ENCODE measurements at places on chromosomes 3 and 15.

DNA sequence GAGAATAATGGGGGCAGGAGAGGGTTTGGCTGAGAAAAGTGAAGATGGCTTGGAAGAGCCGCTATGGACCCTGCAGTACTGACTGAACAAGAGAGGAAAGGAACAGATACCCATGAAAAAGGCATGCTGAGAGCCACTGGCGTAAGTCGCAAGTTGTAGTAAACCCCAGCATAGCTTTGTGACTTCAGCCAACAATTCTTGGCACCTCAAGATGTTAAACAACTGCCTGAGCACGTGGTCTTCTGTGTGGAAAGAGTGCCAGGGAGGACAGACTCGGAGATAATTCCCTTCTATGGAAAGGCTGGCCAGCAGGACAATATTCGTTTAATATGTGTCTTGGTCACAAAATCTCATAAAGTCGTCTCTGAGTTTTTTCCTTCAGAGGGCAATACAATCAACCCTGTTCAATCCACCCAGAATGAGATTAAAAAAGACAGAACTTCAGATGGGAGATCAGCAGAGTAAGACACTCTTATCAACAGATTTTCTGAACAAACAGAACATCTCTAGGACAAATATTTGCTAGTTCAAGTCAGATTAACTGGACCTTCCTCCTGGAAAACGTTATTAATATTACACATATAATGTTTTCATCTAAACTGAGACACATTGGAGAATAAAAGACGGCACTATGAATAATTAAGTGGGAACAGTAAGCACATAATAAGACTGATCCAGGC, 49.2 kb downstream of the NEK10 start:
- no peak for DNase-seq

GRCh38 chr15:41825572-41826535, 2.0 kb upstream of the JMJD7 start:
- no peak for DNase-seq

DNA sequence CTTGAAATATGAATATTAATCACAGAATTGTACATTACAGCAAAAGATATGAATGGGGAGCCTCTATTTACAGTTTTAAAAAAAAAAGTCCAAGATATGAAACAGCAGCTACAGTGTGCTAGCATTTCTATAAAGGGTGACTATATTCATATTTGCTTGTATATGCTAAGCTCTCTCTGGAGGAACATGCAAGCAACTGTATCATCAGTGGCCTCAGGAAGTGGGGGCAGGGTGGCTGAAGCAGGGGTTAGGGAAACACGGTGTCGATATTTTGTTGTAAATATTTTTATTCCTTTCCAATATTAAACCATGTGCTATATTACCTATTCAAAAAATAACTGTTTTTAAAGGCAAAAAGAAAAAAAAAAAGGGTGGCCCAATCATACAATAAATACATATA, 2.3 kb downstream of the UACA start:
- DNase-seq, result no peak

GRCh38 chr3:134485075-134485717, 589 bp downstream of the ANAPC13 start:
- DNase-seq, result no peak

- no peak for DNase-seq
These were observed 327.2 kb upstream of the CDIN1 start for GRCh38 chr15:36252146-36252711.

DNA sequence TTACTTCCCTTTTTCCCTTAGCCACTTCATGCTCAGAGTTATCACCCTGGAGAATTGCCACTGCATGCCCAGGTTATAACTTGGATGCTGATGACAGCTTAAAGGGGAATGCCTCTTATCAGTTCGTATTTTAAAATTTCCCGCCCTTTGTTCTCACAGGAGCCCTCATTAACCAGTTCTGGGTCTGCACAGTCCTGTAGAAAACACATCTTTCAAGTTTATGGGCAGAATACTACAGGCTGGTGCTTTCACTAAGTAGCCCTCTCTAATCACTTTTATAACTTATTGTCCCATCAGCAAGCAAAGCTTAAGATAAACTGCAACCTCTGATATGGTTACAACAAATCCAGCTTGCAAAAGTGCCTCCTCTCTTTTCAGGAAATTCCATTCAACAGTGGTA, 587.3 kb upstream of the UBE2E2 start:
- DNase-seq, result no peak

DNA sequence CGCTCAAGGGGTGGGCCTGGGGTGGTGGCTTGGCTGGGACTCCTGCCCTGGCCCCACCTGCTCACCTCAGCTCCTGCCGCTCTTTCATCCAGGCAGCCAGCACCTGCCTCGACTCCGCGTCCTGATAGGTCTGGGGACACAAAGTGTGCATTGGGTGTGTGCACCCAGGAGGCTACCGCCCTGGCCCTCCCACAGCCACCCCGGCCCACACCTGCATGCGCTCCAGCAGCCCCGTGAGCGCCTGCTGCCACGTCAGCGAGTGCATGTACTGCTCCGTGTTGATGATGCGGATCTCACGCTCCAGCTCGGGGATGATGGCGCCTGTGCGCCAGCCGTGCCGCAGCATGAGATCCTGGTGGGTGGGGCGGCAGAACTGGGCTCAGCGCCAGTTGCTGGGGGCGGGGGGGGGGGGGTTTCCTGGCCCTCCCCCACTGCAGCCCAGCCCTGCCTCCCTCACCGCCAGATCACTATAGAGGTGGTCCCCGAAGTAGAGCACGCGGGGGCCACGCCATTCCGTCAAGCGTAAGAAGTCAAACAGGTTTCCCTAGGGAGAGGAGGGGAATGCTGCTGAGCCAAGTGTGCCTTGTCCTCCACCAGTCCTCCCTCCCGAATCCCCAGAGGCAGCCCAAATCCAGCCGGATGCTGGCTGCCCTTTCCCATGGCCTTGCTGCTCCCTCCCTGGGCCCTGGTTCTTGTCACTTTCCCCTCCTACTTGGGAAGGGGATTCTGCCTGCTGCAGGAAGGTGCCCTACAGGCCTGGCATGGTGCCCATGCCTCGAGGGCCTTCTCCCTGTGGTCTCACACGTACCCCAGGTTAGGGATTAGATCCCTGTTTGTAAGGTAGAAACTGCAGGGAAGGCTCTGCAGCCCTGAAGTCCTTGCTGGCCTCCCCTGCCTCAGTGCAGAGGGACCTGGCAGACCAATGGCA, 8.6 kb downstream of the NT5DC2 start:
- no peak for DNase-seq

- DNase-seq, result no peak
These were observed 900 bp upstream of the GNB4 start for GRCh38 chr3:179452176-179452564.

DNA sequence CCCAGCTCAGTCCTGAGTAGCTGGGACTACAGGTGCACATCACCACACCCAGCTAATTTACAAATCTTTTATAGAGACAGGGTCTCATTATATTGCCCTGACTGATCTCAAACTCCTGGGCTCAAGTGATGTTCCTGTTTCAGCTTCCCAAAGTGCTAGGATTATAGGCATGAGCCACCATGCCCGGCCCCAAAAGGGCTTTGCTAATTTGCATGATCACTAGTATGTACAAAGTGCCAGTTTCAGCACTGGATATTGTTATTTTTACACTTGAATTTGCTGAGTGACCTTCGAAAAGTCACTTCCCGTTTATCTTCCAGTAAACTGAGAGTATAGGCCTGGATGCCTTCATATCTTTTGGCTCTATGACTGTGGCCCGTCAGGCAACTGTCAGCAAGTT, 12.2 kb downstream of the CLN6 start:
- no peak for DNase-seq

DNA sequence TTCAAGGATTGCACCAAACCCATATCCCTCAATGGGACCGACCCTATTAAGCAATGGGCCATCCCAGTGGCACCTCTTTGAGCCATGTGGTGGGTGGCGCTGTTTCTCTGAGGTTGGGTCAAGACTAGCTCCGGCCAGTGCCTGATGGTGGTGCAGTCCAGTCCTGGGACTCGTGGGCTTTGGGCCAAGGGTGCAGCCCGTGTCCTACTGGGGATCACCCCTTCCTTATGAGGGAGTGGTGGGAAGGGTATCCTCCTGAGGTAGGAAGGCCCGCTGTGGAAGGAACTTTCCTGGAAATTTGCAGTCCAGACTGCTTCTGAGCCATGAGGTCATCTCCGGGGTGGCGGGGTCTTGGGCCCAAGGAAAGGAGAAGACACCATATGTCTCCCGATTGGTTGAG, 231.6 kb downstream of the SNRPN start:
- DNase-seq, result no peak

DNA sequence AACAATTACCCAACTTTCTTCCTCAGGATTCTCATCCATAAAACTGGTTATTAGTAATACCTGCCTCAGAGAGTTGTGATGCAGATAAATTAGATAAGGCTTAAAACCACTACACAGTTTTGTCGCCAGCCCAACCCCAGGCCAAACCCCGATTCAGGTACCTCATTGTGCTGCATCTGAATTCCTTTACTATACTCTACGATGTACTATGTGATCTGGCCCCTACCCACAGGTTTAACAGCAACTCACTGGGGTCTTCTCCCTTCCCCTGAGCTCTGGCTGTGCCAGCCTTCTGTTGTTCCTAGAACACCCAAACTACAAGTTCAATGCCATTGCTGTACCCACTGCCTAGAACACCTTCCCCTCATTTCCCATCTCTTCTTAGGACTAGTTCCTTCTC, 64.6 kb downstream of the MYO5A start:
- DNase-seq, result no peak

- DNase-seq, result no peak
These were observed 12.4 kb downstream of the NPHP3 start for GRCh38 chr3:132709761-132710160.

DNA sequence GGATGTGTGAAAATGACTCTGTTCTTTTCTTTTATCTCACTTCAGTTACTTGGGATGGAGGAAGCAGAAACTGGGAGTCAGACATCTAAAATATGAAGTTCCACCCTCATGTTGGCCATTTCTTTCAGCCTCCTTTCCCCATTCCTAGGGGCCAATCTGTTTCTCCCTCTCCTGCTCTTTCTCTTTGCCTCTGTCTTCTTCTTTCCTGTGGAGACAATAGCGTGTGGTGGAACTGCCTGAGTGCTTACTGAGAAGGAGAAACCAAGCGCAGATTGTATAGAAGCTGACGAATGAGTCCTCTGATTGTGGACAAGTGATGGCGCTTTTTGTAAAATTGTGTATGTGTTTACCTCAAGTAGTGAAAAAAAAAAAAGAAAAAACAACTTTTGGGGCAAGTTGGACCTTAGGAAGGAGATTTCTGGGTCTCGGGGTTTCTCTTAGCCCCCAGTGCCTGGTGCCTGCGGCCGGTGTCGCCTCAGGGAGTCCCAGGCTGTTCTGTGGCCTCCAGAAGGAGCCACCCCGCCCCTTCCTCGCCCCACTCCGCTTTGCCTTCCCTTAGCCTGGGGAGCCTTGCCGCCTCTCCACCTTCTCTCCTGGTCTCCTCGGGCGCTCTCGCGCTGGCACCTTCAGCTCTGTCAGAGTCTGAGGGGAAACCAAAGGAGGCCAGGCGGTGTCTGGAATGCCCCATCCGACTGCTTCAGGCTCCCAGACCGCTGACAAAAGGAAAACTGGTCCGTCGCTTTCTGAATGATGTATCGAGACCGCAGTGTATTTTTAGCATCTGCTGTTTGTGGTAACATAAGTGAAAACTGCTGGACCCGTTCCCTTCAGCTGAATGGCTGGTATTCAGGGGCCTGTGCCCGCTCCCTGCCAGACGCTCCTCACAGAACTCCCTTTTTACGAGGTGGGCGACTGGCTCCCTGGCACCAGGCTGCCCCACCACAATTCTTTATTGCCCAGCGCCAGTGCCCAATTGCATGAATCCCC, 30.1 kb downstream of the SCG5 start:
- DNase-seq, result no peak

DNA sequence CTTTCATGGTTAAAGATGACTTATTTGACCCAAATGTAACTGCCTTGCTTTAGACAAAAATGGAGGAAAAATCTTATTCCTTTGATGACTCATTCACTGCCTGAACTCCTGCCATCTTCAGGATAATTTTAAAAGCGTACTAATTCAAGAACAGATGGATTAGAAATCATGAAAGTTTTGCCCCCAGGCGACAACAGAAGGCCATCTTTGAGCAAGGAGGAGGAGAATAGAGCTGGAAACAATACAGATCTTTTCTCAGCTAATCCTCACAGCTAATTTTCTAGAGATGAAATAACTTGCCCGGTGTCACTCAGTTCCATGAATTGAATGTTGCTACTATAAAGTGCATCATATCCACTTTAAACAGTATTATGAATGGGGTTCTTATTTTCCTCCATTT, 324.7 kb upstream of the RARB start:
- DNase-seq, result no peak

DNA sequence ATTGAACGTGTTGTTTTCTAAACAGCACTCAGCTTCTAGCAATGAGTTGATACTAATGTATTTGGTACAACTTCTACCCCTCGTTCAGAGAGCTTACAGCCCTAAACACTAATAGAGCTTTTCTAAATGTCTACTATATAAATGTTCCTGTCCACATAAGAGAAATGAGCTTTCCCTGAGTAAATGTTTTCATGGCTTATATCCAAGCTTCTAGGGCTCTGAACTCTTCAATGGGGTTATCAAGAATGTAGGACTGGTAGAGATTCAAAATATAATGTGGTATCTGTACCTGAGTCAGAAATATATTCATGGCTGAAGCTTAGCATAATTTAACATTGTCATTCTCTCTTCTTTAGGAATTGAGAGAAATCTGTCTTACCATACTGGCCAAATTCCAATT, 73.4 kb downstream of the SERPINI1 start:
- peak; percentile 38 for DNase-seq

DNA sequence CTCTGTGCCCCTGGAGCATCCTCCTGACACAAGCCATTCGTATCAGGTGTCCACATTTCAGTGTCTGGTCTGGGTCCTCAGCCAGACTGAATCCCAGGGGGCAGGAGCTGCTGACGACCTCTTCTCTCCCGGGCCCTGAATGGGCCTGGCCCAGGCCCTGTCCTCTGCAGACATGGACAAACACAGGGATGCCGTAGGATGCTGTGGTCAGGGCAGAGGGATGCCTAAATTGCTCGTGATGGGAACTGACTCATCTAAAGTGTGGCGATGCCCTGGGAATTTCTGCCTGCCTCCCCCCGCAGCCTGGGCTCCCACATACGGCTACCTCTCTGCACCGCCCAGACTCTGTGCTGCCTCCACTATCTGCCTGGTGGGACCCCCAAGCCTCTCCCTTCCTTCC, 58.5 kb upstream of the CTSH start:
- DNase-seq, result no peak

GRCh38 chr3:188348435-188349244, 194.7 kb downstream of the LPP start:
- no peak for DNase-seq

DNA sequence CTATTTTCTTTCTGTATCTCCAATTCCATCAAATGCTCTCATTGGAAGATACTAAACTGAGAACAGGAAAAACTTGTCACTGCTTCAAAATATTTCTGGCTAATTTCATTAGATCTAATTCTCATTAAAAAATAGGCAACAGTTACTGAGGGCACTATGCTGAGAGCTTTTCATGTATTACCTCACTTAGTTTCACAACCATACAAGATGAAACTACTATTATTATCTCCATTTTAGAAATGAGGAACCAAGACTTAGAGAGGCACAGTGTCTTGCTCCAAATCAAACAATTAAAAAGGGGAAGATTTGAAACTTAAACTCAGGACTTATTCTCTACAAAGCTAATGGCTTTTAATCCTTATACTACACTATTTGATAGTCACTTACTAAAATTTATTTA, 7.2 kb upstream of the OTOL1 start:
- DNase-seq, result no peak
